Mesendoderm (in vitro differentiated cells): ENCODE measurements at places on chromosomes 2 and 18.
A peak's percentile ranks its signal among the peaks of the same experiment; 100 is the strongest.

GRCh38 chr2:174336501-174337336 is 2.0 kb downstream of the SP9 start:
- peak; percentile 86 for DNase-seq

- DNase-seq, result no peak
These were observed 250.2 kb downstream of the ALPK2 start for GRCh38 chr18:58378411-58379379.

GRCh38 chr2:171309455-171310286 is 124.1 kb downstream of the METTL8 start:
- DNase-seq, result no peak

GRCh38 chr2:126413079-126413478 is 242.9 kb upstream of the GYPC start:
- no peak for DNase-seq

- DNase-seq, result peak; percentile 87
These were observed 6.1 kb downstream of the INO80C start for GRCh38 chr18:35491700-35492077.

DNA sequence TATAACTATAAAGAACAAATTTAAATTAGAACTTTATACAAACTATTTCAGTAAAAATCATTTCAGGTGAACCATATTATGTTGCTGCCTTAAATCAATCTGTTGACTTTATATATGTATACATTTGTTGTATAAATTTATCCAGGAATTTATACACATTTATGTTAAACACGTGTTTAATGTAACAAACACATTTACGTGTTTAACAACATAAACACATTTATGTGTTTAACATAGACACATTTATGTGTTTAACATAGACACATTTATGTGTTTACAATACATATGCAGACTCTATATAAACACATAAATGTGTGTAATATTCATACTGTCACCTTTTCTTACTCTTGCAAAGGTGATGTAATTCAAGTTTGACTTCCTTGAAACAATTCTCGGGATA is 75.4 kb upstream of the TWSG1 start:
- DNase-seq, result no peak

DNA sequence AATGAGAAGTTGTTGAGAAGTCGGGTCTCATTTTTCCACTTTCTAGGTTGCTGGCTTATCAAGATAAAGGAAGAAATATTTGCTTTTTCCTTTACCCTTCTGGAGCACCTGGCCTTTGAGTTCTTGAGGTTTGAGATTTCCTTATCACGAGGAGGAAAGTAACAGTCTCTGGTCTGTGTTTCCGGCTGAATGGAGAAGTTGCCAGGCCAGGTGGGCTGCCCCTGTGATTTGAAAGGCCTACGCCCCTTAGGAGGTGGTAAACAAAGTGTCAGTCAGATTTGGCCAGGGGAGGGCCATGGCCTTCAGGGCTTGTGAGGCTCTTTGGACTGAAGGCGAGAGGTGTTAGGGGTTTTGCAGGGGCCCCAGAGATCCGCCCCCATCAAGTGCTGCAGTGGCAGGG is 156.7 kb upstream of the HAAO start:
- no peak for DNase-seq

- DNase-seq, result no peak
These were observed 4.6 kb downstream of the BCL11A start for GRCh38 chr2:60548845-60549237.

- peak; percentile 60 for DNase-seq
These were observed 246.7 kb upstream of the EPAS1 start for GRCh38 chr2:46050489-46050888.

DNA sequence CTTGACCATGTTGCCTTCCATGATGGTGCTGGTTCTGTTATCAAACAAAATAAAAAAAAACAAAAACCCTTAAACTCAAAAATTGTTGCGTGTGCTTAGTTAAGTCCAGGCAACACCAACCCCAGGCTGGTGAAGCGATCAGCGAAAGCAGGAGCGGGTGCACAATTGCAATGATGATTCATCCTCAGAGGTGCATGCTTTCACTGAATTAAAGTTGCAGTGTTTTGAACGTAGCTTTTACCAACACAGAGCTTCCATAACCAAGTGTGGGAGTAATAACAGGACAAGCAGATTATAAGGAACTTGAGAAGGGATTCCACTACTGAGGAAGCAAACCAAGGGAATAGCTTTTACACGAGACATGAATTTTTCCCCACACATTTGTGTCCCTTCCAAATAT is 39.7 kb upstream of the RAPH1 start:
- no peak for DNase-seq

- no peak for DNase-seq
These were observed 226.5 kb downstream of the SEPTIN10 start for GRCh38 chr2:109387221-109387735.

DNA sequence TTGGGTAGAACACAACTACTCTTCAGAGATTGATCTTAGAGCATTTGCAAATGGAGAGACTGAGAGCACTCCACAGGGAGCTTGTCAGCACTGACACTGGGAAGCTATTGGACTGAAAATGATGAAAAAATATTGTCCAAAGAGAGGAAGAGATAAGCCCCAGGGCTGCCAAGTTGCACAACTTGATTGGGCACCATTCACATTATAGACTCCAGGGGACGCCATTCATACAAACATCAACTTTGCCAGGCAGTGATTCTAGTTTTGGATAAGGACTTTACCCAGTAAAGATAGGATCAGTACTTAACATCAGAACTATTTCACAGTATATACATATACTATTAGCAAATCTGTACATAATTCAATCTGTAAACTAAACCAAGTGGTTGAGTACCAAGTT is 79.6 kb upstream of the MYCN start:
- peak; percentile 11 for DNase-seq

DNA sequence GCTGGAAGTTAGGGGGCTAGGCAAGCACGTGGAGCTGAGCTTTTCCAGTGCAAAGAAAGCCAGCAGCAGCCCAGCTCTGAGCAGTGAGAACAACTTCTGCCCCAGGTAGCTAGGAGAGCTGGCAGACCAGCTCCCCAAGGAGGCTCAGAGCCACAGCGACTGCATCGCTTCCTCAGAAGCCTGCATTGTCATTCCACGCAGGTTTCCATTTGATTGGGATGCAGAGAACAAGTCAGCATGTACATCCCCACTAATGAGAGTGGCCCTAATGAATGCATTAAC is 45.1 kb downstream of the C1QL2 start:
- no peak for DNase-seq

GRCh38 chr2:64477979-64478378 is 24.0 kb downstream of the LGALSL start:
- DNase-seq, result no peak

GRCh38 chr2:10271946-10272345 is 30.8 kb upstream of the HPCAL1 start:
- DNase-seq, result no peak

DNA sequence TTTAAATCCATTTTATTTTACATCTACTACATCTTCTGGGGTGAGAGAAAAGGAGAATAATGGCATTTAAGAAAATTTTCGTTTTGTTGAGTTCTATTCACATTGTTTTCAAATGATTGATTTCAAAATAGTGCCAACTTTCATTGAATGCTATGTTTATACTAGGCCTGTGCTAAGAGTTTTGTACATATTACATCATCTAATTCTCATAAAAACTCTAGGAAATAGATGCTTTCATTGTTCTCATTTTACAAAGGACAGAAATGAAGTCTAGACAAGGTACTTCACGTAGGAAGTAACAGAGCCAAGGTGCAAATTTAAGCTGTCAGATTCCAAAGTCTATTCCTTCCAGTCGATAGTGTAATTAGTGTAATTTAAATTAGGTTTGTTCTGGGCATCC is 402.8 kb upstream of the UBE2E3 start:
- DNase-seq, result no peak

DNA sequence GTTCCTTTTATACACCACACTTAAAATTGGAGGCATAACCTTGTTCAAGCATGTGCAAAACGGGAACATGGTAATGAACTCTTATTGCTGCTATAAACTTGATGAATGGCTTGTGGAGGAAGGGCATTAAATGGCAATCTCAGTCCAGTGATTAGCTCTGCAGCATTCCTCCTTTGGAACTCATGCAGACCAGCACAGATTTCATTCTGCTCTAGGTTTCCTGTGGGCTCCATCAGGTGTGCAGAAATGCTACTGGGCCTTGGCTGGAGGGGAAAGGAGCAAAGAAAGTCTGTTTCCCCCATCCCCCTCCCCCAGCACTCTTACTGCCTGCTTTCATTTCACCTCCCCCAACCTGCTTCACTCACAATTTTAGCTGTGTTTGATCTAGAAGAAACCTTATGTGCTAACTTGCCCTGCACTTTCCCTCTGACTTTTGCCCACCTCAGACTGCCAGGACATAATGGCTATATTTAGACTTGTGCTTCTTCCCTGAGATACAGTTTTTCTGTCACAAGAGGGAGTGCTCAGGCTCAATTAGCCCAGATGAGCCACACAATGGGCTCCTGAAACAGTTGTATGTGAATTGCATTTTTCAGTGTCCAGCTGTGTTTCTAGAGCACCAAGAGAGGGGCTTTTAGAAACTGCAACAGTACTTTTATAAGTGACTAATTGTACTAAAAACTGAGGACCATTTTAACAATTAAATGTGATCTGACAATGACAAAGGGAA is 109.8 kb downstream of the FSHR start:
- DNase-seq, result peak; percentile 68

- DNase-seq, result peak; percentile 8
These were observed 55.2 kb downstream of the METTL4 start for GRCh38 chr18:2515908-2516625.

- no peak for DNase-seq
These were observed 147.7 kb upstream of the PKDCC start for GRCh38 chr2:41900101-41900577.

DNA sequence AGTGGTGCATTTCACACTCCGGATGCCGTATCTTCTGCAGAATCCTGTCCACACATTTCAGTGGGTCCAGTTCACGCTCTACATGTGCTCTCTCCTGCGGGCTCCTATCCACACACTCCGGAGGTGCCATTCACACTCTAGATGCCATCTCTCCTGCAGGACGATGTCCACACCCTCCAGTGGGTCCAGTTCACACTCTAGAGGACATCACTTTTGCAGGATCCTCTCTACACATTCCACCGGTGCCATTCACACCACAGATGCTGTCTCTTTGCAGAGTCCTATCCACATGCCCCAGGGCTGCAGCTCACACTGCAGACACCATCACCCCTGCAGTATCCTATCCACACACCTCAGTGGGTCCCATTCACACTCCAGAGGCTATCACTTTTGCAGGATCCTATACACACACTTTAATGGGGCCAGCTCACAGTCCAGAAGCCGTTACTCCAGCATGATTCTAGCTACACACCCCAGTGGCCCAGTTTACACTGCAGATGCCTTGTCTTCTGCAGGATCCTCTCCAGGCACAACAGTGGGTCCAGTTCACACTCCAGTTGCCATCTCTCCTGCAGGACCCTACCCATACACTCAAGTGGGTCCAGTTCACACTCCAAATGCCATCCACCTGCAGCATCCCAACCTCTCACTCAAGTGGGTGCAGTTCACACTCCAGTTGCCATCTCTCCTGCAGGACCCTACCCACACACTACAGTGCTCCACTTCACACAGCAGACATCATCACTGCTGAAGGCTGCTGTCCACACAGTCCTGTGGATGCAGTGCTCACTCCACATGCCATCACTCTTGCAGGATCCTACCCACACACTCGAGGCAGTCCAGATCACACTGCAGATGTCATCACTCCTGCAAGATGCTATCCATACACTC is 2.1 kb upstream of the PXDN start:
- DNase-seq, result no peak

DNA sequence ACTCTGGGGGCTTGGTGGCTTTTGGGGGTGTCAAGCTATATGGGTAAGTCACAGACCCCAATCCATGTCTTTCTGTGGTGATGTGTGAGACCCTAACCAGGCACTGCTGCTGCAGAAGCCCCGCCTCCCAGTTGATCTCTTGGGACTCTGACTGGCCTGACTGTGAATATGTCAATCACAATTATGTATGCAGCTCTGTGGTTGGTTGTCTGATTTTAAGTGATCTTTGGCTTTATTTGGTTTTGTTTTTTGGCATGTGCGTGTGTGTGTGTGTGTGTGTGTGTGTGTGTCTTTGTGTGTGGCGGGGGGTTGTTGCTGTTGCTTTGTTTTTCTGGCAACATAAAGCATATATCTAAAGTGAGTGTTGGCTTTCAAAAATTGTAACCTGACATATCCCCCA is 78.5 kb upstream of the GLS start:
- DNase-seq, result peak; percentile 53

GRCh38 chr18:28485918-28486317 is 309.0 kb upstream of the CDH2 start:
- DNase-seq, result no peak

DNA sequence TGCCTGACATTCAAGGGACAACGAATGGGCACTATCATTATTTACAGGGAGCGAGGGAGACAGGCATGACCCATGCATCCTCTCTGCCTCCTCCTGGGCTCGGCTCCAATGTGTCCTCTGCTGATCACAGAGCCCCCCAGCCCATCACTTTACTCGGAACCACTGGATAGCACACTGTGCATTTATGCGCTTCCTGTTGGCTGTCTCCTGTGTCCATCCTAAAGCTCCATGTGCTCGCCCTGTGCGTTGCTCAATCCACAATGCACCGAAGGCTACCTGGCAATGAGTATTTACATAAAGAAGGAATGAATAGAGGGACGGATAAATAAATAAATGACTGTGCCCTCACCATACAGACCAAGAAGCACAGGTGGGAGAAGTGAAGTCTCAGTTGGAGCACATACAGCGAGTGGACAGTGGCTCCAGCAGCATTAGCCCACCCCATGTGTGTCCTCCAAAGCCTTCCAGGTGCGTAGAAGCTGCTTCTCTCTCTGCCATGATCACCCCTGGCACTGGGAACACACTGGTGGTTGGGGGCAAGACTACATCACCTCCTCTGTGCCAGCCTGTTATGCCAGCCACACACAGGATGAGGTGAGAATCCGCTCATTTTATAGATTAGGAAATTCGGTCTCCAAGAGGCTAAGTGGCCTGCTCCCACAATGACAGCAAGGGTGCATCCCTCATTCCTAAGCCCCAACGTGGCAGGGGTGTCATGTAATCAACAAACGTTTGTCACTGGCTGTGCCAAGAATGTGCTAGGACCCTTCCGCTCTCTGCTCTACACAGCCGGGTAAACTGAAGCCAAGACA is 2.3 kb upstream of the GDF7 start:
- no peak for DNase-seq

DNA sequence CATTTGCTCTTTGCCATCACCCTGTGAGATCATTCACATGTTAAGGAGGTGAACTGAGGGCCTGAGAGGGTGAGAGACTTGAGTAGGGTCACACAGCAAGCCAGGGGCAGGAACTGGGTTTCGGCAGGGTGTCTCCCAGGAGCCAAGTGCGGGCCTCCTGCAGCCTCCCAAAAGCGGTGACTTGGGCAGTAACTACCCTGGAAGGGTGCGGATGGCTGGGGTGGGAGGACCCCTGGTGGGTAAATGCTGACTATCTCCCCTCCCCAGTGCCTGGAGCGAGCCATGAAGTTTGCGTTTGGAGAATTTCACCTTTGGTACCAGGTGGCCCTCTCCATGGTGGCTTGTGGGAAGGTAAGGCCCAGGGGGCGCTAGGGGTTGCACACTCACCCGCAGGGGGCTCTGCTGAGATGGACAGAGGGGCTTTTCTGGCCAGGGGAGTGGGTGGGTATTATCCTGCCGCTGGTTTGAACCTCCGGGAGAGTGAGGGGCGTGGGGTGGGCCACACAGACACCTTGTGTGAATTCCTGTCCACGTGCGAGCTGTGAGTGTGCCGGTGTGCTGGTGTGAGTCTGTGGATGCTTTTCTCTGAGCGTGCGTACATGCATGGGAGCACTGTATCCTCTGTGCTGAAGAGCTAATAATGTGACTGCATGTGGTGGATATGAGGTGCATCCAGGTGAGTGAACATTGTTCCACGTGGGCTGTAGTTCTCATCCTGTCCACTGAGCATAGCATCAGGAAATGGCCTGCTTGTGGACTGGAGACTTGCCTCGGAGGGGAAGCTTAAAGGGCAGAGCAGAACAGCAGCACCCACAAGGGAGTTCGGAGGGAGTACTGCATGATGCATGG is 91.0 kb upstream of the MCFD2 start:
- no peak for DNase-seq
